H9 (cell line): ENCODE measurements at places on chromosomes 16 and 17. TPM values are rescaled to one million over a fixed set of nuclear protein-coding genes. Genes with fewer than 3 reads are reported as not detected.
A peak's percentile ranks its signal among the peaks of the same experiment; 100 is the strongest.

DNA sequence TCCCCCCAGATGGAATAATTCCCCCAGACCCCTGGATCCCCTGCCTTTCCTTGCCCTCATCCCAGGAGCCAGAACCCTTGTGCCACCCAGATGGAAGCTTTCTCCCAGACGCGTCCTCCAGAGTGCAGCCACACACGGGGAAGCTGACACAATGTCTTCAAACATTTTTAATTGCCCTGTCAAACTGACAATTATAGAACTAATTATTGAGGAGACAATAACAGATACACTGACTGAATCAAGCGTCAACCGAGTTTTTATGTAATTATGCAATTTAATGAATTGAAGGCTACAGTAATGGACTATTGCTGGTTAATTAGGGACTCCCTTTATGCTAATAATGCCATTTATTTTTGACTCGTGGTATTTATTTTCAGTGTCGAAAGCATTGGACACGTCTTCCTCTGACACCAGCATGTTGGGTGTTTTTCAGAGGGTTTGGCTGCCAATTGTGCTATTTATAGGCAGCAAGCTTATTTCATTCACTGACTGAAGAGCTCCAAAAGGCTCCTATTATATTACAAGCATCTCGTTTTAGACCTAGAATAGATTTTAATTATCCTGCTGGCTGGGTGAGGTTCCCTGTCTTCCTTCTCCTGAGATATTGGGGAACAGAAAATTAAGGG is 298.2 kb upstream of the C16orf82 start:
- DNase-seq, result no peak

PAQR4 gene
- 32.1 and 33.3 TPM in 2 replicates for total RNA-seq

- DNase-seq, result no peak
Observed at GRCh38 chr16:64278196-64278595, 843.7 kb downstream of the CDH11 start.

- no peak for DNase-seq
Observed at GRCh38 chr16:68481636-68482035, 33.3 kb upstream of the SMPD3 start.

NOTUM gene
- total RNA-seq, result 2.0 and 2.1 TPM in 2 replicates

DNA sequence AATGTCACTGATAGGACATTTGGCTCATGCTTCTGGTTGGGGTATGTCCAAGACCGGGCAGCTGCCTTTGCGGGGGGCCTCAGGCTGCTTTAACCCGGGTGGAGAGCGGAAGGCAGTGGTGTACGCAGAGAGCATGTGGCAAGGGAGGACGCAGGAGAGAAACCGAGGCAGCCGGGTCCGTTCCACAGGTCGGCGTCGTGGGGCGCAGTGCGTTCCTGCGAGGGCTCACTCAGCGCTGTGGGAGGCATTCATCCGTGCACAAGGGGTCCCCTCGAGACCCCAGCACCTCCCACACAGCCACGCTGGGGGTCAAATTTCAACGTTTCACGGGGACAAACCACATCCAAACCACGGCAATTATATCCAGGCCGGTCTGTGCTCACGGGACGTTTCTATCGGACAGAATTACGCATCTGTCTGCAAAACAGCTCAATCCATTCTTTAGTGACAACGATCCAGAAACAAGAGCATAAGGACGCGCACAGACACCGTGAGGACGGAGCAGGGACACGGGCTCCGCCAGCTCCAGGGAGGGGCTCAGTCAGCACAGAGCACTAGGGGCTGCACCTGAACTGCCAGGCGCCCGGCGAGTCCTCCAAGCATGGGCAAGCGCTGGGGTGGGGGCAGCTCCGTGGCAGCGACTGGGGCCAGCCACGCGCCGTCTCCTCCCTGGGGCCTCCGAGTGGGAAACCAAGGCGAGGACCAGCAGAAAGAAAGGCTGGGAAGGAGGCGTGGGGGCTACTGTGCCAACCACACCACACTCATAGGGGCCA is 108.4 kb upstream of the METRNL start:
- DNase-seq, result peak; percentile 30

DNA sequence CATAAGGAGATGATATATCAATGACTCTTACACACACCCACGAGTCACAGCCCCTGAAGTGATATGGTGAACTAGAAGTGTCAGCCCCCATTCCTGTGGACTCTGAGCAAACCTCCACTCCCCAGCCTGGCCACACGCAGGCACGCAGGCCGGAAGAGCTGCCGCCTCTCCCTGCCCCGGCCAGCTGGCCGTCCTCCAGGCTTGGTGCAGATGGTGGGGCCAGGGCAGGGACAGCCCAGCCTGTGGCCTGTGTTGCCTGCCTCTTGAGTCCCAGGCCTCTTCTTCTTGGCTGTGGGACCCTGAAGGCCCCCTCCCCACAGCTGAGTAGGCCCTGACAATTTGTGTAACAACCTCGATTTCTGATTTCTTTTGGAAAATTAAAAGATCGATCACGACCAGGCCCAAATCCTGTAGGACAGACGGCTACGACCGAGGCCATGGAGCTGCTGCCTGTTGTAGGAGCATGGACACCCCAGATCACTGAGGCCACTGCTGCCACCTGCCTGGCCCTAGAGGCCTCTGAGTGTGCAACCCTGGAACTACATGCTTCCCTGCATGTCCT is 10.0 kb upstream of the MPRIP start:
- DNase-seq, result no peak
